Natural killer cell (primary cell): ENCODE measurements at places on chromosomes 3 and 15. TPM values are rescaled to one million over a fixed set of nuclear protein-coding genes. Genes with fewer than 3 reads are reported as not detected.

The AMIGO3 gene
- total RNA-seq: not detected

The GNB4 gene
- 3.4 TPM for total RNA-seq

The NMNAT3 gene
- total RNA-seq: 2.2 TPM

The RPL4 gene
- 1,293 TPM for total RNA-seq

DNA sequence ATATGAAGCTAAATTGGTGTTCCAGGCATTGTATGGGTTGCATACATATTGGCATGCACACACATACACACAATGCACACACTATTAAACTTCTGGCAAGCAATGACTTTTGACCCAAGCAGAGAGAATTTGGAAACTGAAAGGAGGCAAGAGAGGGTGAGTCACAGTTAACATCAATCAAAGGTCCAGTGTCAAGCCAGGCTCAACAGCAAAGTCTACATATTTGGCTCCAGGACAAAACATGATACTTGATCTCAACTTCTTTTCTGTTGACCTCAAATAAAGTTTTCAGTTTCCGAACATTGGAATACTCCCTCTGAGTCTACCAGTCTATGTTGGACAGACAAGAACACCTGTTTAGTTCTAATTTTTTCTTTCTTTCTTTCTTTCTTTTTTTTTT is 28.3 kb downstream of the IL12A start:
- no peak for DNase-seq

- DNase-seq: no peak
These were observed 511.9 kb downstream of the ZIC1 start for GRCh38 chr3:147921051-147921450.

GRCh38 chr3:17798000-17798399 is 55.6 kb upstream of the TBC1D5 start:
- DNase-seq: no peak

GRCh38 chr15:100919481-100920405 is 586 bp downstream of the LRRK1 start:
- no peak for DNase-seq

GRCh38 chr3:149085828-149086231 is 503 bp downstream of the HLTF start:
- DNase-seq: peak; percentile 56

GRCh38 chr3:68004091-68004490 is 349.7 kb upstream of the SUCLG2 start:
- no peak for DNase-seq

DNA sequence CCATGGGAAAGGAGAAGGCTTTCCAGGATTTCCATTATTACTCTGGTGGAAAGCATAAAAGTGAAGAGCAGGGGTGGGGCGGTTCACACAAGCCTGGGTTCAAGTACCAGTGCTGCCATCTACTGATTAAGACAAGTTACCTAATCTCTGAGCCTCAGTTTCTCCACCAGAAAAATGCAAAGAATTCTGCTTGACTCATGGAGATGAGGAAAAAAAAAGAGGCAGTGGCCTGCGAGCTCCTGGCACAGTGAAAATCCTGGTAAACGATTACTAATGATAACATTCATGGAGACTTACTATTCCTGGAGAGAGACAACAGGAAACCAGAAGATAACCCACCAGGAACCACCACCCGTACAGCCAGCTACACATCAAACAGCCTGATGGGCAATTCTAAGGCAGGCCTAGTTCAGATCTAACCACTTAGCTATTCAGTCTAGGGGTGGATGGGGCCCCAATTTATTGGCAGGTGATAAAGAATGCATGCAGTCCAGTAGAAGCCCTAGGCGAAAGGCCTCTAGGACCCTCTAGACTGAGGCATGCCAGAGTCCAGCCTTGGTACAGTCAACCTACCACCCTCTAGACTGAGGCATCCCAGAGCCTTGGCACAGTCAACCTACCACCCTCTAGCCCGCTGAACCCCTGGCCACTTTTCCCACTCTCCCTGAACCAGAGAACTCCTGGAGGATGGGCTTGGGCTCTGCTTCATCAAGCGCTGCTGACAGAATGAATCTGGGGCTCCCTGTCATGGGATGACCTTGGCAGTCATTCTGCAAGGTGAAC is 2.5 kb downstream of the AMOTL2 start:
- DNase-seq: no peak

GRCh38 chr3:4754180-4755086 is 224.8 kb upstream of the BHLHE40 start:
- DNase-seq: no peak
